ENCODE measurements at places on chromosomes 2 and 18.

- DNase-seq: no peak
These were observed 156.3 kb downstream of the CABLES1 start for GRCh38 chr18:23291456-23292205.

DNA sequence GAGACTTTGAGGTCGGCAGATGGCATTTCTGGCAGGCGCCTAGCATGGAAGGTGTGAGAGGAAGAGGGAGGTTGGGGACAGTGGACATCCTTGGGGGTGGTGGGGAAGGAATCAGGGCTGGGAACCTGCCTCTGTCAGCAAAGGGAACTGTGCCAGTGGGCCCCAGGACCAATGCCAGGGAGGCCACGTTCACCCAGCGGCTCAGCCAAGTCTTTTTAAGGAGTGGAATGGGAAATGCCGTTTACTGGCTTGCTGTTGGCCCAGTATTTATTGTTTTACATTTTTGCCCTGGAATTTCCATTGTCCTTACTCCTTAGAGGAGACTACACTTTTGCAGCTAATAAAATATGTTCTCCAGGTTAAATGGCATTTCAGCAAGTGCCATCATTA is 135.2 kb downstream of the MCFD2 start:
- no peak for DNase-seq

DNA sequence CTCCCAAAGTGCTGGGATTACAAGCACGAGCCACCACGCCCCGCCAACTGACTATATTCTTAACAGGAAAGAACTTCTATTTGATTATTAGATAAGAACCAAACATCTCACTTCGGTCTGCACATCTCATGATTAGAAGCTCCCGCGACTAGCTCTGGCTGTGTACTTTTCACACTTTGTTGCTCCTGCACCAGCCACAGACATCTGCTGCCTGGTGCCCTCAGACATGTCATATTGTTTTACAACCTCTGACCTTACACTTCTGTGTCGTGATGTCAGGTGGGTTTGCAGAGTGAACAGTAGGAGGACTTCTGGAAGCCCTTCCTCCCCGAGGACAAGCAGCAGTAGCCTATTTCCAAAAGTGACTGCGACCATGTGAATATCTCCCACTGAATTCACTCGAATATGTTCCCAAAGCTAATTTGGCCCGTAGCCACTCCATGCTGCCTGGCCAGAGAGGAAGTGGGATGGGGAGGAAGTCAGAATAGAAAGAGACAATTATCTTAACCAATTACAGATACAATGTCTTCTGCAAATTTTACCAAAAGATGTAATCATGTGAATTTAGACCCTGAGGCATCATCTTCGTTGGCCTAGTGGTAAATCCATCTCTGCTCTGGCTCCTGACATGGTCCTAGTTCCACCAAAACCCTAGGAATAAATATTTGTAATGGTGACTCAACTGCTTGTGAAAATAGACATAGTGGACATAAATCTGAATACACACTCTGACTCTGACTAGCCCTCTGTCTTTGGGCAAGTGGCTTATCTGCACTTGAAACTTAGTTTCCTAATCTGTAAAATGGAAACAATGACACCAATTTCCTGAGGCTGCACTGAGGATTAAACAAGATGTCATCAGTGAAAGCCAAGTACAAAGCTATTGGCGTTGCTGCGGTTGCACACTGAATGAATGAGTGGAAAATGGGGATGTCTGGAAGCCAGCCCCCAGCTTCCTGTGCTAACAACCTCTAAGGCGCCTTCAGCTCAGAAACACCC is 406.1 kb downstream of the LRATD1 start:
- no peak for DNase-seq

- no peak for DNase-seq
These were observed 47.1 kb downstream of the COPS8 start for GRCh38 chr2:237132799-237133198.

- DNase-seq: no peak
These were observed 546.6 kb upstream of the CHAC2 start for GRCh38 chr2:53220969-53221368.

DNA sequence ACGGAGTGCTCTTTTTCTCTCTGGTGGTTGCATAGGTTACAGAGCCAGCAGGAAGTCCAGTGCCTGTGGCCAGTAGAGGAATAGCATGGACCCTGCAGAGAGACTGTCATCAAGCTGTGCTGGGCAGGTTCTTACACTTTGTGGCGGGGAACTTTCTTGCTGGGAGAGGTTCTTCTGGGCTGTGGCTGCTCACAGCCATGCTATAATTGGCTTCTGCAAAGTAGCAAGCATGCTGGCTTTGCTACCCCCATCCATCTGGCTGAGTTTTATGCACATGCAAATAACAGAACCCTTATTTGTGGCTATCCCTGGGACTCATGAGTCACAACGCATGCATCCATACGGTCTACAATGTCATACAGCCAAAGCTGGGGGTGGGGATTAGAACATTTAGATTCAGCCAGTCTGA is 68.9 kb downstream of the PLCL1 start:
- peak; percentile 8 for DNase-seq

GRCh38 chr2:26461601-26462023 is 16.3 kb downstream of the OTOF start:
- no peak for DNase-seq

DNA sequence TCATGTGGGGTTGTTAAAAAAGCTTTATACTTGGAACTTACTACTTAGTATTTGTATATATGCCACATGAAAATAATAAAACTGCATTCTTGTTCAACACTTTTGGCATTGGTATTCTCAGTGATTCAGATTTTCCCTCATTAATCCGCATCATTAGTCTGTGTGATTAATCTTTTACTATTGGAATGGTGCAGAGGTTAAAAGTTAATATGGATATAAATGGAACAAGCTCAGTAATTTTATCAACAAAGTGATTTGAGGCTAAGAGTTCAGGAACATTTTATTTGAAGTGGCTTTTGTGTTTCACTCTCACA is 45.4 kb upstream of the REG3G start:
- DNase-seq: no peak

DNA sequence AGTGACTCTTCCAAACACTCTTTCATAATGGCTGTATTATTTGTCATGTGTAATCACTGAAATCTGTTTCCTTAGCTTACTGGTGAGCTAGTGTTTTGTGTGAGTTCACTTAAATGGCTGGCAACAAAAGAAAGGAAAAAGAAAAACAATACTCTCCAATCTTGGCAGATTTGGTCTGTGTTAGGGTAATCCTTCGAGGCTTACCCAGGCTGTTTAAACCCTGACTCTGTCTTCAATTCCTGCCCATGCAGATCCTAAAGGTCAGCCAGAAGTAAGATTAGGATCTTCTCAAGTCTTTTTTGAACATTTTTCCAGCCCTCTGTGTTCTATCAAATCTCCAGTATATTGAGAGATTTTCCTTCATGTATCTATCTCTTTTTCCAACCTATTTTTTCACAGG is 85.3 kb downstream of the CCDC178 start:
- DNase-seq: no peak

- peak; percentile 35 for DNase-seq
These were observed 14.9 kb downstream of the ATOH8 start for GRCh38 chr2:85768713-85769112.

- DNase-seq: no peak
These were observed 62.0 kb downstream of the REEP1 start for GRCh38 chr2:86275384-86275799.

DNA sequence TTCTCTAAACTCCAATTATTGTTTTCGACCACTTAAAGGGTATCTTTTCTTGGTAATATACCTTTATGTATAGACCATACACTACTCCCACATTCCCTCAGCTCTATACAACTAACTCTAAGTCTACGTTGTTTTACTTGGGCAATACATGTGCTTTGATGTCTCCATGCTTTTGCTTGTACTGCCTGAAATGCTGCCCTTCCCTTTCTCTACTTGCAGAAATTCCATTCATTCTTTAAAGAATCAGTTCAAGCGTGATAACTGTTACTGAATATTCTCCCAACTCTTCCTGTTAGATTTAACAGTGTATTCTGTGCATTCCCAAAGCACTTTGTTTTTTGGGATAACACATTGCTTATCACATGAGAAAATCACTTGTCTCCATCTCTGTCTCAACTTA is 157.0 kb upstream of the AQP4 start:
- no peak for DNase-seq

DNA sequence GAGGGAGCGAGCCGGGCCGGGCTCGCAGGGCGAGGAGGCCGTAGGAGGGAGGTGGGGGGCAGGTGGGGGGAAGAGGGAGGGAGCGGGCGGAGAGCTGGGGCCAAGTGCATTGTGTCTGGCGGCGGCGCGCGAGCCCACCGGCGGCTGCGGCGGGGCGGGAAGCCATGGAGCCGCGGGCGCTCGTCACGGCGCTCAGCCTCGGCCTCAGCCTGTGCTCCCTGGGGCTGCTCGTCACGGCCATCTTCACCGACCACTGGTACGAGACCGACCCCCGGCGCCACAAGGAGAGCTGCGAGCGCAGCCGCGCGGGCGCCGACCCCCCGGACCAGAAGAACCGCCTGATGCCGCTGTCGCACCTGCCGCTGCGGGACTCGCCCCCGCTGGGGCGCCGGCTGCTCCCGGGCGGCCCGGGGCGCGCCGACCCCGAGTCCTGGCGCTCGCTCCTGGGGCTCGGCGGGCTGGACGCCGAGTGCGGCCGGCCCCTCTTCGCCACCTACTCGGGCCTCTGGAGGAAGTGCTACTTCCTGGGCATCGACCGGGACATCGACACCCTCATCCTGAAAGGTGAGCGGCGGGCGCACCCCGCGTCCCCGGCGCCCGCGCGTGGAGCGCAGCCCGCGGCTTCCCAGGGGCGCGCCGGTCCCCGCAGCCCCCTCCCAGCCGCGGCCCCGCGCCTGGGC is at the start of gene TMEM178A:
Gene TMEM178A, plus strand, starts transcription at position 107 of the 680 bp plus-strand sequence. Its CDS starts 58 bp downstream, at position 165.
- peak; percentile 34 for DNase-seq

DNA sequence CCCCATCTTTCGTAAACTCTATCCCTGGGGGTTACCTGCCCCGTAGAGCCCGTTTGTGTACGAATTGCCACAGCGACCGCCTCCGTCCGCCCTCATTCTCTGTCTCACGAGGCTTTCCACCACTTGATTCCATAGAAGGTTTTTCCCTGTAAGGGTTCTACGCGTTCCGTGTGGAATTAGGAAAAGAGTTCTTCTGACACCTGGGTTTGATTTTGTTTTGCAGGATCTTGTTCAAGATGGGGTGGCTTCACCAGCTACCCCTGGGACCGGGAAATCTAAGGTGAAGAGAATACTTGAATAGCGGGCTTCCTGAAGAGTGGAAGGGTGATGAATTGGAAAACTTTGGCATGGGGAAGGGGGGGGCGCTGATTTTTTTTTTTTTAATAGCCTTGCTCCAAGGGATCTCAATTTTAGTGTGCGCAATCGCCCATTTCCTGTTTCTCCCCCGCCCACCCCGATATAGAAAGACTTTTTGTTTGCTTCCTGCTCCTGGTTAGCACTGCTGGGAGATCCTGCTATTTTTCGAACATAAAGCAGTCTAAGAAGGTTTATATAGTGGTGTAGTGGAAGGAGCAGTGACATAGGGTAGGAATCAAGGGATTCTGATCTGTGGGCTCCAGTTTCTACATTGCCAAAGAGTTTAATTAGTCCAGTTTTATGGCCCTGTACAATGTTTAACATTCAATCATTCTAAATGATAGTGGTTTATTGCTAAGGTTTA is 564 bp downstream of the GCC2 start:
- no peak for DNase-seq

DNA sequence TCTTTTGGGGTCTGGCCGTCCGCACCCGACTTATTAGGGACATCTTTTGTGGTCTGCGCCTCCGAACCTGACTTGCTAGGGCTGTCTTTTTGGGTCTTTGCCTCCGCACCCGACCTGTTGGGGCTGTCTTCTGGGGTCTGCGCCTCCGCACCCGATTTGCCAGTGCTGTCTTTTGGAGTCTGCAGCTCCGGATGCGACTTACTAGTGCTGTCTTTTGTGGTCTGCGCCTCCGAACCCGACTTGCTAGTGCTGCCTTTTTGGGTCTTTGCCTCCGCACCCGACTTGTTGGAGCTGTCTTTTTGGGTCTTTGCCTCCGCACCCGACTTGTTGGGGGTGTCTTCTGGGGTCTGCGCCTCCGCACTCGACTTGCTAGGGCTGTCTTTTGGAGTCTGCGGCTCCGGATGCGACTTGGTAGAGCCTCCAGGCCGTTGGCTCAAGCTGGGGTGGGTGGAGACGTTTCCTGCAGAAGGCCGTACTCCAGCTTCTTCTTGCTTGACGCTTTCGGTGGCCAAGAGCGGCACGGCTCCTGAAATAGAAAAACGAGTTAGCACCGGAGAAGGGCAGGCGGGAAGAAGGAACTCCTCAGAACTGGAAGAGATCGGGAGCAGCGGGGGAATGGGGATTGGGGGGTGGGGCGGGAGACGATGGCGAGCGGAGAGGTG is 498 bp downstream of the TGOLN2 start:
- DNase-seq: peak; percentile 60

DNA sequence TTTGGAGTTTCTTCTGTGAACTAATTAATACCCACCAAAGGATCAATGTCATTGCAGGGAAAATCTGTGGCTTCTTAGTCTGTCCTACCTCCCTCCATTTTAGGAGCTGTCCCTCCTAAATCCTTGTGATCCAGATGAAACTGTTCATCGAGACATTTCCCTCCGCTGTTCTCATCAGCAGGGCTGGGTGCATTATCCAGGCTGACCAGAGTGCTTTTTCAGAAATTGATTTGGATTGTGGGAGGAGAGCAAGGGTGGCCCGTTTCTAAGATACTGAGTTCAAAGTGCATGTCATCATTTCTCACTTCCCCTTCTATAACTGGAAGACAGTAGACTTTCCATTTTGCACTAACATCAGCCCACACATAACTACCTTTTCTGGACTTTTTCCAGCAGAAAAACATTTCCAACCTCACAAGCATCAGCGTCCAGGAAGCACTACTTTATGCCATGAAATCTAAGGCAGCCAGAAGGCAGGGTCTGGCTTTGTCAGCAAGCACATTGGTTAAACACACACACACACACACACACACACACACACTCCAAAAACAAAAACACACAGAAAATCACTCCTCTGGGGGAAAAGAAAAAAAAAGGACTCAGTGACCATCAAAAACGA is 94.1 kb downstream of the ANKRD44 start:
- DNase-seq: no peak

DNA sequence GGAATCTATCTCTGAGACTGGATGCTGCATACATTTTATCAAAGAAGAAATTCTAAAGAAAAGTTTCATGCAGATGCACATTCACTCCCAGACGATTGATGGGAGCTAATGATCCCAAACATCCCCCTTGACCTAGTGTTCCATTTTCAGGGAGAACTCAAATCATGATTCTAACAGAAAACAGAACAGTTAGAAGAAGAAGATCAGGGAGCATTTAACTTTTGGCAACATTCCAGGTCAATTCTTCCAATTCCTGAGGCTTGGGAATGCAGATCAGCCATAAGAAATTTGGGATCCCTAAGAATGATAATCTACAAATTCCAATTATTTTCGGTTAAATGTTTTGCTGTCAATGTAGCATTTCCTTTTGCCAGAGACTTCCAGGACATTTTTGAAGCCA is 96.6 kb downstream of the CPO start:
- no peak for DNase-seq

- no peak for DNase-seq
These were observed 80.5 kb upstream of the CAVIN2 start for GRCh38 chr2:191927319-191927867.

- DNase-seq: no peak
These were observed 71.7 kb downstream of the MARCO start for GRCh38 chr2:119013671-119014070.

All from head of caudate nucleus (tissue), 42 donors.